NCI-H2029 (cell line): ENCODE measurements at places on chromosomes 3 and 15.
A peak's percentile ranks its signal among the peaks of the same experiment; 100 is the strongest.

- DNase-seq, result peak; percentile 12
Observed at GRCh38 chr3:192487033-192487432, 240.3 kb downstream of the FGF12 start.

DNA sequence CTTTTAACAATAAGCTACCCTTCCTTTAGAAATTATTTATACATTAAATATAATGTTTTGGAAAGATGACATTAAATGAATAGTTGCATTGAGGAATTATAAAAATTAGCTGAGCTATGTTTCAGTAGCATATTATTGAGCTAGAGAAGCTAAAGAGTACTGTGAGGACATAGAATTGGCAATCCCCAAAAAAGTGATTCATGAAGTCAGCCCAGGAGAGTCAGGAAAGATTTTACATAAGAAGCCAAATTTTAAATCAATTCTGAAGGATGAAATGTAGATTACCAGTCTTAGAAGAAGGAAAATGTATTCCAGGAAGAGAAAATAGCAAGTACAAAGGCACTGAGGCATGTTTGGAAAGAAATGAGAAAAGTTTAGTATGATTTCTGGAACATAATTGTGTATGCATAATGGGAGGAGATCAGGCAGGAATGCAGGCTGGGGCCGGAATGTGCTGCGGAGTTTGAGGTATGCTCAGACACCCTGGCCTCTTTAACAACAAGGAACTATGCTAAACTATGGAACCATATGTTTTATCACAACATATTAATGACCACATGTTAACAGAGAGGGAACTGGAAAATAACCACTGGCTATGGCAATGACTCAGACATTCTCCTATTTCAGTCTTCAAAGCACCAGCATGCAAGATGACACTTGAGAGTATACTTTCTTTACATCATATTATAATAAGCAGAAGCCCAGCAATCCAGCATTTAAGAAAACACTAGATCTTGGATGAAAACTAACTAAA, 103.3 kb upstream of the COL8A1 start:
- no peak for DNase-seq

DNA sequence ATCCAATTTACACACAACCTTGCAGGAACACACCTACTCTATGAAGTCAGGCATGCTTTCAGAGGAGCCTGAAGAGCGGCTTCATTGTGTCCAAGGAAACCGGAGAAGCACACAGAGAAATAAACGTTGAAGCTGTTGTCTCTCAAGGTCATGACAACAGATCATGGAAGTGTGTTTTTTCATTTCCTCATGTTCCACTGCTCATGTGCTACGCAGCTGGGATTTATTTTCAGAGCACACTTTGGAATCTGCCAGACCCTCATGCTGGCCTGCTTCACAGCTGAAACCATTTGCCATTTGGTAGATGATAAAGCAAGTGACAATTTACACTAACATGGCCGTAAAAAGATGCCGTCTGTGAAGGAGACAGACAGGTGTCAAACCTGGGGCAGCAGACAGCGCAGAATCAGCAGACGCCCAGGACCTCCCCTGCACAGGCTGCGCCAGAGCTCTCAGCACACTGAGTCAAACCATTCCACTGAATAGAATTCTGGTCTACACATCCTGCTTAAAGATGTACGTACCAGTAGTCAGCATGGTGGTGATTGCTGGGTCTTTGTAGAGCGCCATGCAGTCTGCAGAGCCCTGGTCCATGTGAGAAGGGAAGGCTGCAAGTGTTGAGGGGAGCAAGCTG, 99.3 kb downstream of the ARNT2 start:
- DNase-seq, result peak; percentile 32

GRCh38 chr3:158471639-158472294, 99.2 kb upstream of the MLF1 start:
- no peak for DNase-seq

GRCh38 chr3:51896607-51897305, 6.4 kb downstream of the IQCF1 start:
- no peak for DNase-seq

GRCh38 chr15:93180128-93180527, 91.1 kb upstream of the RGMA start:
- DNase-seq, result no peak

GRCh38 chr15:42253300-42253699, 19.7 kb upstream of the GANC start:
- DNase-seq, result no peak

DNA sequence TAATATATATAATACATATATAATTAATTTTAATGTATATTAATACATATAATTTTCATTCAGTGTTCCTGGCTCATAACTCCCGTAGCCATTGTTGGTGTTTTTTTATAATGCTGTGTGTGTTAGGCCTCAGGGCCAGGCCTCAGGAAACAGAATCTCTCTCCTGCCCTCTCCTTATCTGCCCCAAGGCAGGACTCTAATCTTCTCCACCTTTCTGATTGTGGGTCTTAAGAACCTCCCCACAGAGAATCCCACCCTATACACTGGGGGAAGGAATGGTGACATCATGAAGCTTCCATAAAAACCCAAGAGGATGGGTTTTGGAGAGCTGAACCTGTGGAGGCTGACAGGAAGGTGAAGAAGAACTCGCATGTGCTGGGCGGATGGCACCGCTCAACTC, 4.0 kb upstream of the FMN1 start:
- no peak for DNase-seq

DNA sequence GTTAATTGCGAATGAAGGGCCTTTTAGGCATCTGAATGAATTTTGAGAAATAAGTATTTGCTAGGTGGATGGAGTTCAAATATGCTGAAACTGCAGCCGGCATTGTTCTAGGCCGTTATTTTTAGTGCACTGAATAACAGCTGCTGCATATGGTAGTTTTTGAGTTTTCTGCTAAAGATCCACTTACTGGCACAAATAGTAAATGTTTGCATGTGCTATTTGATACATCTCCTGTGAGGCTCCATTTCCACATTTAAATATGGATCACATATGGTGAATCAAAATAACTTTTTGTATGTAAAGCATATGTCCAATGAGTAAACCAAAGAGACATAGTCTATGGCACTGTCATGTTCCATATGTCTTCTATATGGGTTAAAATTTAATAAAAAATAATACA, 56.7 kb upstream of the CNTN4 start:
- DNase-seq, result no peak

GRCh38 chr3:15506571-15506970, 14.9 kb downstream of the COLQ start:
- no peak for DNase-seq

DNA sequence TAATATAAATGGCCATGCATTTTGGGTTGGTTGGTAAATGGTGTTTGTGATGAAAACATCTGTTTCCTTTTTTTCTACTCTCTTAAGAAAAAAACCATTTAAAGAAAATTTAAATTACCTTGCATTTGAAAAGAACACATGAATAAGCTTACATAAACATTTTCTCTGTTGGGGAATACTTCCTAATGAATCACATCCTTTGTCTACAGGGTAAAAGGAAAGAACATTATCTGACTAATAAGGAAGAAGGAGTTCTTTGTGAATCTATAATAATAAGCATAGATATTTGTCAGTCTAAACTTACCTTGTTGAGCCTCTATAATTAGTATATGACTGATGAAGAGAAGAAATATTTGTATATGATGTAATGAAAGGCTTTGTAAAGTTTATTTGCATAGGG, 254.1 kb upstream of the ZNF717 start:
- no peak for DNase-seq

GRCh38 chr3:157122116-157122515, 37.8 kb downstream of the CCNL1 start:
- DNase-seq, result no peak

DNA sequence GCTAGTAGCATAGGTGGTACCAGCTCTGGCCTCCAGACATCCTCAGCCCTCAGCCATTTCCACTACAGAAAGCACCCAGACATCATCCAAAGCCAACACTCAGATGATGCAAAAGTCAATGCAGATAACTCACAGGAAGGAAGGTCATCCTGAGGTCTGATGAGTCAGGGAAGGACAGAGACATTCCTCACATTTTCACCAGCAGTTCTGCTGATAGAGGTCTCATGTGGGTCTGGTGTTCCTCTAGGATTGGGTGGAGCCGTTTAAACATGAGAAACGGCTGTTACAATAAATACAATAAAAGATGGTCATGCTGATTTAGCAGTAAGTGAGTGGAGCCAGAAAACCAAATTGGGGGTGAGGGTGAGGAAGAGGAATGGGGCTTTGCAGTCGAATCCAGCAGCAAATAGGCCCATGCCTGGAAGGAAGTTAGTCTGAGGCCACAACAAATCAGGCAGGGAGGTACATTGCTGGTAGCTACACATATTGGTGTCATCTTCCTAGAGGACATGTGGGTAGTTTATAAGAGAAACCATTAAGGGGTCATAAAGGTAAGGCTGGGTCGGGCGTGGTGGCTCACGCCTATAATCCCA, 33.3 kb upstream of the FLNB start:
- no peak for DNase-seq

DNA sequence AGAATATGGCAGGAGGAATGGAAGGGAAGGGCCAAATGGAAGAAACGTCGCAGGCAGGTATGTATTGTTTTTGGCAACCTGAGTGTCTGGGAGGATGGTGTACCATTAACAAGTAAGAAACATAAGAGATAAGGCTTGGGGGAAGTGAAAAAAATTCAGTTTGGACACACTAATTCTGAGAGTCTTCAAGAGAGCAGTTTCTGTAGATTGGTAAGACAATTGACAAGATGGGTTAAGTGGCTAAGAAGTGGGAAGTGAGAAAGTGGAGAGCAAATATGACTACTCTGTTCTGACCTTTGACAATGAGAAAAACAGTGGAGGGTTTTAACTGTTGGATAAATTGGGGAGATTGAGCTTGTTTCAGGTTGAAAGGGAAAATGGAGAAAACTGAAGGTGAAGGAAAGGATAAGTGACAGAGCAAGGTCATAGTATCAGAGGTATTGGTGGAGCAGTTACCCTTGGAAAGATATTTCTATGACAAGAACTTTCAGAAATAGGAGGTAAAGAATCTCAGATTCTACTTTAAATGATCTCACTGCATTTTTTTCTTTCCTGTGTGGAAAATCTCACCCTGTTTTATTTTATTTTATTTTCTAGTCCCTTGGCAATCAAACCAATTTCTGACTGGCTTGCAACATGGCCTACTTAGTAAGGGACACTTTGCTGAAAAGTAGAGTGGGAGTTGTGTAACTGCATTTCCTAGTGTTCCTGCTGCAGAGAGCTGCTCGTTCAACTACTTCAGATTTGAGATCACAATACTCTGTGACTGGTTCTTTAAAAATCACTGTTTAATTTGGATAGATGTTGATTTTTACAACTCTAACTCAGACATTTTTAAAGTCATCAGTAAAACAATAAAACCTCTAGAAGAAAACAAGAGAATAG, 23.1 kb upstream of the GABPB1 start:
- no peak for DNase-seq

GRCh38 chr3:71548705-71549384, 34.7 kb downstream of the FOXP1 start:
- DNase-seq, result no peak

DNA sequence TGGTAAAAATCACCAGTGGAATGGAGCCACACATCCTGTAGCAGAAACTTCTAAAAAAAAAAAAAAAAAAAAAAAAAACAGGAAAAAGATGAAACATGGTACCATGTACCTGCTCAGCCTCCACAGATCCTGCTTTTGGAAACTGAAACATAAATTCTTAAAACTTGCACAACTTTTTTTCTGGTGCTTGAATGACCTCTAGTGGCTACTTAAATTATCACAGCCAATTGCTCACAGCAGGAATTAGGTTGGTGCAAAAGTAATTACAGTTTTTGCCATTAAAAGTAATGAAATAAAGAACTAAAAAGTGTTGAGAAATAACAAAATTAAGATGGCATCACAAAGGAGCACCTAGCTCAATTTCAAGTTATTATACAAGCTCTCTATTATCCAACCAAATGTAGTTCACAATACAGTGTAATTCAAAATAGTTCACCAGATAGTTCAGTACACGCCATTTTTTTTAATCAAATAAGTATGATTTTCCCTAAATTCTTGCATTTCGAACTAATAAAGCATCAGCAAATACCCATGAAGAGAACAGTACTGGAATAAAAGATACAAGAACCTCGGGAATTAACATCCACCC, 80.6 kb downstream of the ULK4 start:
- peak; percentile 34 for DNase-seq

- no peak for DNase-seq
Observed at GRCh38 chr3:67686069-67686468, 31.7 kb upstream of the SUCLG2 start.

- DNase-seq, result no peak
Observed at GRCh38 chr15:48962662-48963523, 826 bp downstream of the SHC4 start.

DNA sequence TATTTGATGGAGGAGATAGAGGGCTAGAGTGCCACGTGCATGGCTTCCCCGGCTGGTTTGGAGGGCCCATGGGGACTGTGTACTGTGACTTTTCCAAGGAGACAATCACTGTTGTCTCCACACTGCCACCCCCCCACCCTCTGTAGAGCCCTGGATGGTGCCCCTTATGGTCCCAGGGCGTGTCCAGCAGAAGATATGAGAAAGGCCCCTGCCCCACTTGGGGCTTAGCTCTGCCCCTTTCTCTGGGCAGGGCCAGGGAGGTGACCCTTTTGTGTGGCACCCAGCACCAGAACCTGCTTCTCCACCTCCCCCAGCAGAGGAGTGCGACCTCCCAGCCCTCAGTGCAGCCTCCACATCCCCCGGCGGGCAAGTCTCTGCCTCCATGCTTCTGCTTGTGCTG, 32.1 kb downstream of the SPSB4 start:
- DNase-seq, result no peak

DNA sequence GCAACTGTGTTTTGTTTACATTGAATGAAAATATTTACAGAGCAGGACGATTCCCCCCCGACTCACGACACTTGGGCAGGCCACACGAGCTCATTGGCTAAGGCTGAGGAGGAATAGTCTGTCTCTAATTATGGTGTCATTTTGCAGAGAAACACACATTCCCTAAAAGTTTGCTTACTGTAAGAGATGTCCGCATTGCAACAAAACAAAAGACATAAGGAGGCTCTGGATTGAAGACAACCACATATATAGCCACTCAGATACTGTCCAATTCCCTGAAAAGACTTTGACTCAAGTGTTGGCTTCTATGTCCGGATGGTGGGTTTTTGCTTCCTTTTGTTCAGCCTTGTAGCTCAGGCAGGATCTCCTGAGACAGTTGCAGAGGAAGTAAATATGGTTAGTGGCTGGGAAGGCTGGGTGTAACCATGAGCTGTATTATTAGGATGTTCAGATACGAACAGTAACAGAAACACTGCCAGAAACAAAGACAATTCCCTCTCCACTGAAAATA, 170.4 kb downstream of the KLHL25 start:
- no peak for DNase-seq

GRCh38 chr3:123870033-123870432, 14.1 kb downstream of the MYLK start:
- DNase-seq, result no peak

GRCh38 chr3:139434228-139434627, 42.1 kb downstream of the RBP2 start:
- DNase-seq, result no peak

- DNase-seq, result no peak
Observed at GRCh38 chr3:15654127-15654526, 52.6 kb downstream of the BTD start.

DNA sequence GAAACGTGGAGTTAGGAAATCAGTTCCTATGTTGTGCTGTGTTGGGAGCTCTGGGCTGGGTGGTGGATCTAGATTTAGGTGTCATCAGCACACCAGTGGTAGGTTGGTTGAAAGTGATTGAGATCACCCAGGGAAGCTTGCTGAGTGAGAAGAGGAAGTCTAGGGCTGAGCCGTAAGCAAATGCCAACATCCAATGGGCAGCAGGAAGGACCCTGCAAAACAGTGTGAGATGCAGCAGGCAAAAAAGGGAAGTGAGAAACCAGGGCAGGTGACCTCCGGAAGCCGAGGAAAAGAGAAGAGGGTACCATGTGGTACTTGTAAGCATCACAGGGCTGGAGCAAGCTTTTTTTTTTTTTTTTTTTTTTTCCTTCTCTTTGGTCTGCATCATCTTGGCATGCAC, 15.9 kb upstream of the COPG1 start:
- no peak for DNase-seq
